NCI-H1417 treated with DMSO at 0.1 percent for 48 hours (cell line): ENCODE measurements at places on chromosomes 7 and 10.

GRCh38 chr7:113131367-113131766 lies 13.0 kb upstream of the SMIM30 start:
- DNase-seq = no peak

DNA sequence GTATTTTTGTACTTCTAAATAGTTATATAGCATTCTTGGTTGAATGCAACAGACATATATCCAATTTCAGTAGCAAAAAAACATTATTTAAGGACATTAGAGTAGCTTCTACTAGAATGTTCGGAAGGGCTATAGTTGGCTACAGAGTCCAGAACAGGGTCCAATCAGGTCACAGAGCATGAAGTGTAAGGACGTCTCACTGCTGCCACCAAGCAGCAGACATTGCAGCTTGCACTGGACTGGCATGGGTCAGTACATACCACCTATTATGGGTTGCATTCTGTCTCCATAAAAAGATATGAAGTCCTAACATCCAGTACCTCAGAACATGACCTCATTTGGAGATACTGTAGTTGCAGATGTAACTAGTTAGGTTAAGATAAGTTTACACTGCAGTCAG lies 87.3 kb downstream of the LHFPL3 start:
- no peak for DNase-seq

GRCh38 chr10:43380610-43381222 lies 9.3 kb downstream of the FXYD4 start:
- no peak for DNase-seq

- DNase-seq = peak; percentile 87
These were observed 121.9 kb downstream of the PTPRZ1 start for GRCh38 chr7:121994625-121995410.

DNA sequence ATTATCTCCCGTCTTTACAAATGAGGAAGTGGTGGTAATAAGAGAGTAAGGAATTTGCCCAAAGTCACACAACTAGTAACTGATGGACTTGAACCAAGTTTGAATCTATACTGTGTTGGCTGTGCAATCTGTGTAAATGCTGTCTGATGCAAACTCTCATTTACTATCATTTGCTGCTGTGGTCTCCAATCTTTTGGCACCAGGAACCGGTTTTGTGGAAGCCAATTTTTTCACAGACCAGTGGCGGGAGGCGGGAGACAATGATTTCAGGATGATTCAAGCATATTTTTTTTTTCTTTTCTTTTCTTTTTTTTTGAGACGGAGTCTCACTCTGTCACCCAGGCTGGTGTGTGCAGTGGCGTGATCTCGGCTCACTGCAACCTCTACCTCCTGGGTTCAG lies 450.0 kb upstream of the FZD8 start:
- no peak for DNase-seq

DNA sequence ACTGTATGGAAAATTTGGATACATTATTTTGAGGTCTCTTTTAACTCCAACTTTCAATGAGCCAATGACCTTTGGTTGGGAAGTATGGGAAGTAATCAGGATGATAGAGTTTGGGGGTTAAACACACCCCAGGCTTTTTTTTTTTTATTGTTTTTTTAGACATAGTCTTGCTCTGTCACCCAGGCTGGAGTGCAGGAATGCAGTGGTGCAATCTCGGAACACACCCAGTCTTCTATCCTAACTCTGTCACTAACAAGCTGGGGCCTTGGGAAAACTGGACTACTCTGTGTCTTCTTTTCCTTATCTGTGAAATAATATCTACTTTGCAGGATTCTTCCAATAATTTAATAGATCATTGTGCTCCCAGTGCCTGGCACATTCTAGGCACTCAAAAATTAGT lies 37.6 kb upstream of the AGBL3 start:
- no peak for DNase-seq

GRCh38 chr7:128004623-128005022 lies 26.6 kb downstream of the LRRC4 start:
- no peak for DNase-seq

DNA sequence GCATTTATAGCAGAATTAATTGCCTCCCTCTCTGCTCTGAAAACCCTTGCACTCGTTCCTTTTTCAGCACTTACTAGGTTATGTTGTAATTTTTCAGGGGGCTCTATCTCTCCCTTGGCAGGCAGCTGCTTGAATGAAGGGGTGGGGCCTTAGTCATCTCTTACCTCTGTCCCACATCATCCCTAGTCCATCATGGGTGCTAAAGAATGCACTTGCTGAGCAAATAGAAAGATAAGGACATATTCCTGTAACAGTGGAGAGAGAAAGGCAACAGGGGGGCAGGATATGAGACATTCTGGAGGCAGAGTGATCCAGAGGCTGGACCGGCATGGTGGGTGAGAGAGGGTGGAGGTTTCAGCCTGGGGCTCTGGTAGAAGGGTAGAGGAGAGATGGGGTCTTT lies 60.0 kb downstream of the MINDY4 start:
- DNase-seq = no peak

- peak; percentile 17 for DNase-seq
These were observed 276.5 kb downstream of the MAGI2 start for GRCh38 chr7:79176859-79177477.

GRCh38 chr10:68560186-68560942 lies at the start of gene TET1:
Gene TET1 (plus strand): TSS chr10:68560337. CDS start chr10:68572339, 12,002 bp downstream.
- DNase-seq = no peak

GRCh38 chr10:123882681-123883445 lies 8.7 kb downstream of the CPXM2 start:
- DNase-seq = no peak

GRCh38 chr10:90174531-90174930 lies 473.1 kb downstream of the KIF20B start:
- no peak for DNase-seq

GRCh38 chr10:51340845-51341610 lies 266.7 kb downstream of the PRKG1 start:
- DNase-seq = no peak

GRCh38 chr7:91263384-91264045 lies 718 bp upstream of the FZD1 start:
- no peak for DNase-seq

- no peak for DNase-seq
These were observed 519.0 kb downstream of the PCDH15 start for GRCh38 chr10:54282012-54282411.

GRCh38 chr10:32190890-32191491 lies 134.8 kb upstream of the KIF5B start:
- DNase-seq = no peak

- no peak for DNase-seq
These were observed 25.5 kb upstream of the INMT start for GRCh38 chr7:30726296-30727006.

GRCh38 chr10:11578802-11579255 lies 32.6 kb downstream of the USP6NL start:
- DNase-seq = no peak

- DNase-seq = no peak
These were observed 89.7 kb upstream of the PRKAR2B start for GRCh38 chr7:106954840-106955239.

GRCh38 chr10:132482090-132482800 lies 55.3 kb upstream of the INPP5A start:
- no peak for DNase-seq

DNA sequence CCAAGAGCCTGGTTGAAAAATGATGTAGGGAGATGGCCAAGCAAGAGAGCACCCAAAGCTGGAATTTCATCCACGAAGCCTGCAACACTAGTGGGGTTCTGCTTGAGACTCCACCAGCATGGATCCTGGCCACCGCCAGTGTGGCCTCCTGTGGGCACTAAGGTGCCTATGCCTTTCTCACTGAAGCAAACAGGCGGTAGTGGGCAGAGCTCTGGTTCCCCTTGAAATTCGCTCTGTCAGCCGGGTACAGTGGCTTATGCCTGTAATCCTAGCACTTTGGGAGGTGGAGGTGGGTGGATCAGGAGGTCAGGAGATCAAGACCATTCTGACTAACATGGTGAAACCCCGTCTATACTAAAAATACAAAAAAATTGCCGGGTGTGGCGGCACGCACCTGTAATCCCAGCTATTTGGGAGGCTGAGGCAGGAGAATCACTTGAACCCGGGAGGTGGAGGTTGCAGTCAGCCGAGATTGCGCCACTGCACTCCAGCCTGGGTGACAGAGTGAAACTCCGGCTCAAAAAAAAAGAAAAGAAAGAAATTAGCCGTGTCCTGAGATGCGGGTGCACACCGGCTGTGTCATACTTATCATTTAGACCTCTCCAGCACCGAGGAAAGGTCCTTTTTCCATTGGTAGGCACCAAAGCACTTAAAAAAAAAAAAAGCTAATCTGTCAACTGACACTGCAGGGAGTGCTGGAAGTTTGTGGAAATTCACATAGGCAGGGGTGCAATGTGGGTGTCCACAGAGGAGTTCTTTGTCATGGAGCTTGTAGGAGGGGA lies 28.3 kb downstream of the CCM2 start:
- DNase-seq = no peak

DNA sequence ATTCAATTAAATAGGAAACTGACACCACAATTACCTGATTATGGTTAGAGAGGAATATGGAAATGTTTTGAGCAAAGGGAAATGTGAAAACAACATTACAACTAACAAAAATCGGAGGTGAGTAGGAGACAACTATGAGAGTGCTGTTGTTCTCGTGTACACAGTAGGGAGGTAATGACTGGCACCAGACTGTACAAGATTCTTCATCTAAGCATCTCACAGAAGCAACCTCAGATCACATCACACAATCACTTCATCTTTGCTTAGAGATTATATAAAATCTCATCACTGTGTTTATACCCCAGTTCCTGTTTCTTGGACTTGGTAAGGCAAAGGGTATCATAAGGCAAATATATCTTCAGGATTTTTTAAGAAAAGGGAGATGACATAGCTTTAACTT lies 14.9 kb downstream of the ABLIM1 start:
- DNase-seq = no peak

GRCh38 chr7:23335621-23336020 lies 36.5 kb downstream of the MALSU1 start:
- DNase-seq = no peak

- no peak for DNase-seq
These were observed 237.1 kb upstream of the FAM3C start for GRCh38 chr7:121633186-121633585.

DNA sequence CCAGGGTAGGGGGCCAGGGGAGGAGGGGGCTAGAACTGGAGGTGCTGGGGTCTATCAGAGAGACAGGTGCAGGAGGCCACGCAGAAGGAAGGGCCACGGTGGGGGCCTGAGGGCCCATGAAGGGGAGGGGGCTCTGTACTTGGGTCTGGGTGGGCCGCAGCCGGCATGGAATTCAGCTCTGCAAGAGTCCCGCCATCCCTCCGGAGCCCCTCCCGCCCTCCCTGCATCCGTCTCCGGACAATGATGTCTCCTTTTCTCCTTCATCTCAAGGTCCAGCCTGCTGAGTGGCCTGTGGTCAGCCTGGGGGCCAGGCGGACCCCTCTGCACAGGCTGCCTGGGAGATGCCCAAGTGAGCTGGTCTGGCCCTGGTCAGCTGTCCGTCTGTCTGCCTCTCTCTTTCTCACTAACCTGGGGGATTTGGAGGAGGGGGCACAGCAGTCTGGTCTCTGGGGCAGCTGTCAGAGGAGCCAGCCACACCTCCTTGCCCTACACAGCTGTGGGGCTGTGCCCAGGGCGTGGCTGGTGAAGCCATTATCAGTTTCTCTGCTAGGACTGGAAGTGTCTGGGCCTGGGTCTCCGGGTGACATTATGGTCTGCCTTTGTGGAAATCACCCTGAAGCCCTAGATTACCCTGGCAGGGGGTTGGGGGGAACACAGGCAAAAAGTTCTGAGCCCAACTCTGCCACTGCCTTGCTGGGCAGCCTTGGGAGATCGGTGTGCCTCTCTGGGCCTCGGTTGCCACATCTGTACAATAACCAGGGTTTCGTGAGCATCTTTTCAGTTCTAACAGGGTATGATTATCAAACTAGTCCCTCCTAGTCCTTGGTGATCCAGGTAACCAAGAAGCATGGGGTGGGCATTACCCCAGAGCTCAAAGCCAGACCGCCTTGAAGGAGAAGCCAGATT lies 19.0 kb upstream of the HSPB1 start:
- no peak for DNase-seq

DNA sequence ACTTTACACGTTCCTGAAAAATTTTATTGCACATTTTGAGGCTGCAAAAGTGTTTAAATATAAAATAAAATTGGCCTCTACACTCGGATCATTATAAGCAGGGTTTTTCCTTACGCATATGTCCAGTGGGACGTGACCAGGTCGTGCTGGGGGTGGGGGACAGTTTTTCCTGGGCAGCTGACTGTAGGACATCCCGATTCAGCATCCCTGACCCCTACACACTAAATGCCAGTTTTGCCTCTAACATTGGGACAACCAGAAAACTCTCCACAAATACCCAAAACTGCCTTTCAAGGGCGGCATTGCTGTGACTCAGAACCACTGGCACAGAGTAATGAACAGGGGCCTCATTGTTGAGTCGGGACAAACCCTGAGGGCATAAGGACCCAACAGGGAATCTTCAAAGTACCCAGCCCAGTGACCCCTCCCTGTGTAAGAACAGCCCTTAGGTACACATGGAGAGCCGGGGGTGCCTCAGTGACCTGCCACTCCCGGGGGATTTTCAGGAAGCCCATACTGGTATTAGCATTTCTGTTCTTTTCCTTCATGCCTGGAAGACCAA lies 170.6 kb downstream of the ARHGAP21 start:
- no peak for DNase-seq

DNA sequence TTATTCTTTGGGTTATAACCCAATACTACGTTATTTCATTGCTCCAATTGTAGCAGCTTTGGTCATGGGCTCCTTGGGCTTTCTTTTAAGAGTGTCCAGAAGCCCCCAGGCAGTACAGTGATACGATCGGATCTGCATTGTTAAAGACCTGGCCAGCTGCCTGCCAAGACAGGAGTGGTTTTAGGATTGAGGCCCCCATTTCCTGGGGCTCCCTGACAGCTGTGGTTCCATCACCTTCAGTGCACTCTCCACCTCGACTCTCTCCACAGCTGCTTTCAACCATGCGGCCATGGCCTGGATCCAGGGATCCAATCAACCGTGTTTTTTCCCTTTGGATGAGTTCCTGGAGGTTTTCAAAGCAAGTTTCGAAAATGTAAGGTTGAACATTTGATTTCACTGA lies 123.4 kb upstream of the BTBD16 start:
- DNase-seq = no peak

DNA sequence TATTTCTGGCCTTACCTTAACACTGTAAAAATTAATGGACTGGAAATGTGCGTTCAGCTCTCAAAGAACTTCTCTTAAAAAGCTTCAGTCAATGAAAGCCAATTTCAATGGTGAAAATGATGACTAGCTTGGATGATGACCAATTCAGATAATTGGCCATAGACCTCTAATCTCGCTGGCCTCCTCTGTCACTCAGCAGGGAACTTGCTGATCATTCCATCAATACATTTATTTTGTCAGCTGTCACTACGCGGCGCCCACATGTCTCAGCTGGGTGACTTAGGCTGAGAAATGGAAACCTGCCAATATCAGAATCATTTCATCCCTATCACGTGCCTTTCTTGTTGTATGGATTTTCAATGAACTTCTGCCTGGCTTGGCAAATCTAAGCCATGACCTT lies 673.0 kb upstream of the AUTS2 start:
- no peak for DNase-seq

- DNase-seq = no peak
These were observed 9.0 kb upstream of the GNA12 start for GRCh38 chr7:2853147-2853546.

- DNase-seq = no peak
These were observed 50.3 kb downstream of the PALD1 start for GRCh38 chr10:70528741-70529362.
